ENCODE measurements at places on chromosomes 2 and 18.
A peak's percentile ranks its signal among the peaks of the same experiment; 100 is the strongest.

DNA sequence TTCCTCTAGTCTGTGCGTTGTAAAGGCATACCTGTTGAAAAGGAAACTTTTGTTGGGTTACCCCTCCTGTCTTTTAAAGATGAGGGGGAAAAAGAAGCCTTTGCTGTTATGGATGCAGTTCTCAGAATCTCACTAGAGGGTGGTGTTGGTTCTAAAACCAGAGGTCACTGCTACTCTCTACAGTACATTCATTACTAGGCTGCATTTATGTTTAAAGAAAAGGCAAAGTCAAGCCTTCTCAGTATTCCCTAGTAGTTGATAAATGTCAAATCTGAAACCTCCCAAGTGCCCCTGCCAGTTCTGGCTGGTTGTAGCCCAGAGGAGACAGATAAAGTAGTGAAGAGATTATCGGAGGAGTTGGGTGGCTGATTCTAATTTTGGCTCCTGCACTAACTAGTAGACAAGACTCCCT, 1.4 kb upstream of the PLCL1 start:
- DNase-seq = peak; percentile 66

- no peak for DNase-seq
These were observed 35.1 kb upstream of the NTSR2 start for GRCh38 chr2:11705063-11705462.

DNA sequence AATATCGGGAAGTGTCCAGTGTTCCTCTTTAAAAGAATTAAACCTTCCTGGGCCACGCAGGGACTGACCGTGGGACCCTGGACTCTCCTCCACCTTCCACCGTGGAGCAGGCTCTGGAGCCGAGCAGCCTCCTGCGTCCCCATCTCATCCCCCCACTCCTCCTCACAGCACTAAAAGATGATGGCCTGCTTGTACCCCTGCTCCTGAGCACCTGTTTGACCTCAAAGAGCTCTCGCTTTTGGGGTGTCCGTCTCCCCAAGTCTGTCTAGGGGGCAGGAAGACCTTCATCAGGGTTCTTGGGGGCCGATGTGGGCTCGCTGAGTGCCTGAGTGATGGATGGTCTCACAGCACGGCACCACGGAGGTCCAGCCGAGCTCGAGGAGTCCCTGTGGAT, 1.2 kb upstream of the SDC1 start:
- no peak for DNase-seq

- no peak for DNase-seq
These were observed 20.6 kb downstream of the CROCC2 start for GRCh38 chr2:240926516-240927389.

GRCh38 chr2:132667706-132668105, 2.3 kb downstream of the LYPD1 start:
- no peak for DNase-seq

DNA sequence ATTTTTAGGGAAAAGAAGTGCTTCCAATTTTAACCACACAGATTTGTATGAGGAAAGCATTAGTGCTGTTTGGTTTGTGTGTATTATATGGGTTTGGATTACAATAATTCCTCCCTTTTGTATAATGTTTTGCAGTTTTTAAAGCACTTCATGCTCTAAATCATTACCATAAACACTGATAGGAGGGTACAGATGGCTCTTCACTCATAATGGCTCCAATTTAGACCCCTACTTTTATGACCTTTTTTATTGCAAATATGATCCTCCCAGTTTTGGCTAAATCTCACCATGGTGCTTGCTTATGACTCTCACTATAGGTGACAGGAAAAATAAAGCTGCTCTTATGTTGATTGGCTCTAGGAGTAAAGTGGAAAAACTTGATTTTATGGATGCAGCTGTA, 23.8 kb upstream of the TMEM17 start:
- no peak for DNase-seq

GRCh38 chr2:191637182-191638078, 40.5 kb upstream of the NABP1 start:
- no peak for DNase-seq

DNA sequence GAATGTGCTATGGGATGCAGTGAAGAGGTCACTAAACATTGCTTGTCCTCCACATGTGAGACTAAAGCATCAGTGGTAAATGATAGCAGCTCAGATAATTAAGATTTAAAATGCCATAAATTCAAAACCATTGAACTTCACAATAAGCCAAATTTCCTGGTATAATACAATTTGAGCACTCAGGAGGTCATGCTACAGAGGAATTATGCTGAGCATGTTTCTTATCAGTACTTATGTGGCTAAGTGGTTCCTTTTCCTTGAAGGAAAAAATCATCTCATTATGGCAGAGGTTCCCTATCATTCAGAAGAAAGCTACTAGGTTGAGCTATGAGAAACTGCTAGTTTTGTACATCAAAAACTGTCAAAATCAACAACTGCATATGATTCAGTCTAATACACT, 156.6 kb downstream of the AGPS start:
- DNase-seq = no peak

DNA sequence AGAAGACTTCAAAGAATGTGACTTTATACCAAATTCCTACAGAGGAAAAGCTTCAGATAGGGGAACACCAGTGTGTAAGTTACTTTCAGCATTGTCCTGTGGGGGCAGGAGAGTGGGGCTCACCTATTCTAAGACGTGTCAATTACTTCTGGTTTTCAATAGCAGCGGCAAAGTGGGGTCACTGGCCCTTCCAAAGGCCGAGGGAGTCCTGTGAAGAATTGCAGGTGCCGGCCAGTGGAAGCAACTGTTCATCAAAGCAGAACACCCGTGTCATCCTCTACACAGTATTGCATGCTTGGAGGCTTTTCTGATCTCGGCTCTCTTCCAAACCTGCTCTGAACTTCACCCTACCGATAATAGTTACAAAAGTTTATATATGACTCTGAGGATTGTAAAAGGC, 1176.5 kb upstream of the TMEFF2 start:
- no peak for DNase-seq

GRCh38 chr2:52931660-52932059, 835.9 kb upstream of the CHAC2 start:
- DNase-seq = no peak

DNA sequence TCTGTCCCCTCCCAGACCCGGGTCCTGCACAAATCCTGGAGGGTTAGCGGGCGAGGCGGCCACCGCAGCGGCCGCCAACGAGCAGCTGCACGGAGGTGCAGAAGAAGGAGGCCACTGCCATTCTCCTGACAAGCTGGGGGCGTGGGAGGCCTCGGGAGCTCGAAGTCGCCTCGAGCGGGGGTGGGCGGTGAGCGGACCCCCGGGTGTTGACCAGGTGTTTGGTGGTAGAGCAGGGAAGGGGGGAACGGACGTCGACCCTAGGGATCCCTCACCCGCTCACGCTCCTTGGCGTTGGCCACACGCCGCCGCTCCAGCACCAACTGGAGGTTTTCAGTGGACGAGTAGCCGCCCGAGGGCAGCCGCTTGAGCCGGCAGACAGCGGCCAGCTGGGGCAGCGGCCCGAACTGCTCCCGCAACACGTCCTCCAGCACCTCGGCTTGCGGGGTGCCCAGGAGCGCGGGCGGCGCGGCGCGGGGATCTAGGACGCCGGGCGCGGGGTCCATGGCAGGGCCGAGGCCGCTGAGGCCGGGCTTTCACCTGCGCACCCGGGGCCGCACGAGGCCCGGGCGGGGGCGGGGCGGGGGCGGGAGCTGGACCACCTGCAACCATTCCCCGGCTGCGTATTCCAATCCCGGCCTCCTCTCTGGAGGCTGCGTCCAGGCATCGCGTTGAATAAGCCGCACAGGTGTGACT, at the start of gene FIGLA:
Gene FIGLA, minus strand, starts transcription at position 508 of the 693 bp plus-strand sequence. Its CDS starts 5 bp downstream, at position 503.
- no peak for DNase-seq

DNA sequence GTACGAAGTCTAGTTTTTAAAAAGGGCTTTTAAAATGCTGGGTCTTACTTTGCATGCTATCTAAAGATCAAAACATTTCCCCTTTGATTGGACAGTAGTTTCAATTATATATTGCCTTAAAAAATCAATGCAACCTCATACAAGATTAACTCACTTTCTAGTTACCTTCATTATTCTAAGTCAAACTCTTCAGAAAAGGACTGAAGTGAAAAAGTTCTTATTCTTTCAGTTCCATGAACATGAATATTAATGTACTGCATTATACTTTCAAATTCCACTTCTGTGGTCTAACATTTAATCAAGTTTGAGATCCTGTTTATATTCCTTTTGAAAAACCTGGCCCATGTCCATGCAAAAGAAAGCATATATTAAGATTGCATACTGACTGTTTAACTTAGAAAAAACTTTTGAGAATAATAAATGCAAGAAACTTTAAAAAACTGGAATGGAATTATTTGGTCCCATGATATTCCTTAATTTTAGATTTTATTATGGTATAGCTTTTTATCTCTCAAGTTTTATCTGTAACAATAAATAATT, 11.2 kb upstream of the ENOSF1 start:
- DNase-seq = no peak

DNA sequence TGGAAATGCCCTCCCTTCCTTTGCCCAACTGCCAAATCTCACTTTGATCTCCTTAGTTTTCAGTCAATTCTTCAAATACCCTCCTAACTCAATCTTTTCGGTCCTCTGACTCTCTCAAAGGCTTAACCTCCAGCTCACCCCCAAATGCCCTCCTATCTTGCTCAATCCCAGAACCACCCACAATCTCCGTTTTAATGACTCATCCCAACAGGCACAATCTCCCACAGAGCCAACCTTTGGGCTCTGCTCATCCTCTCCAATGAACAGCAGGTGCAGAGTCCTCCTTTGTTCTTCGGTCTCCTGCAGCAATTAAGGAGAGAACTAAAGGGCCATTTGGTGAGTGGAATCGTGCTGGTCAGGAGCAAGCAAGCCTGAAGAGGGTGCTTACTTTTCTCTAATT, 366.1 kb upstream of the CRIM1 start:
- no peak for DNase-seq

DNA sequence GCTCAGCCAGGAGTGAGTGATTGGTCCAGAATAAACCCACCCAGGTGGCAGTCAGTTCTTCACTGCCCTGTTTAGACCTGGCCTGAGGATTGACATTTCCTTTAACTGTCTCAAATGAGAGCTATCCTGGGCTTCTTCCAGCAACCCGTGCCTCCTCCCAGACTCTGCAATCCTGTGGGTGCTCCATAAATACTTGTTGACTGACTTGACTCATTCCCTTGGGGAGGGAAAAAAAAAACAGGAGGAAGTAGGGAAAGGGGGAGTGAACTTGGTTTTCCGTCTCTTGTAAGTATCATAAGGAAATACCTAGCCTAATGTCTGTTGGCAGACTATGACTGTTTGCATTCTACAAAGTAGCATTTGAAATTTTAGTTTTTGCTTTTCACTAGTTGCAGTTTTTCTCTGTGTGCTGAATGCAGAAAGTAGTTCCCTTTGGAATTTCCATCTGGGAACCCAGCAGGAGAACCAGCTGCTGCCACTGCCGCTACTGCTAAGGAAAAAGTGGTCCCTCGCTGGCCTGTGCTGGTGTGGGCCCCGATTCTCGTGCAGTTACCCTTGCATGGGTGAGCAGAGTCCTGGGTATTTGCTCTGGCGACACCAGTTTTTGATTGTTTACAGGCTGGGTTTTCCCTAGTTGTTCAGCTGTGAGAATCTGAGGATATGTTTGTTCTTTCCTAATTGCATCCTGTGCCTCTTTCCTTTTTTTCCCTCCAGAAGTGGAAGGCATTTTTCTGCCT, 78.8 kb downstream of the TGOLN2 start:
- no peak for DNase-seq

- no peak for DNase-seq
These were observed 13.2 kb downstream of the GALR1 start for GRCh38 chr18:77262643-77263465.

DNA sequence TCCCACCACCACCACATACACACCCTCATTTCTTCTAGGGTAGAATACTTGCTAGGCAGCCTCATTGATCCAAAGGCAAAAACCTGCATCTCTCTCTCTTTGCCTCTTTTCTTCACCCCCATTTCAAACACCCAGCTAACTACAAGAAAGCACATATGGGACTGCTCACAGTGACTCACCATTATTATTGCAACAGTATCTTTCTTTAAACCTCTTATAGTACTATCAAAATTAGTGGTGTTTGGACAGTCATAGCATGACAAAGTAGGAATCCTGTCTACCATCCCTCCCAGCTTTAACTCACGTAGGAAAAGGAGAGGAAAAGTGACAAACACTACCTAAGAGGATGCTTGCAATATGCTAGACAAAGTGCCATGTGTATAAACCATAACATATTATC, 422.5 kb upstream of the CRIM1 start:
- DNase-seq = no peak

GRCh38 chr2:212076456-212076855, 462.1 kb downstream of the ERBB4 start:
- no peak for DNase-seq

GRCh38 chr2:219560037-219560892, 11.1 kb downstream of the OBSL1 start:
- no peak for DNase-seq

GRCh38 chr2:228131833-228132232, 49.7 kb downstream of the SPHKAP start:
- no peak for DNase-seq

DNA sequence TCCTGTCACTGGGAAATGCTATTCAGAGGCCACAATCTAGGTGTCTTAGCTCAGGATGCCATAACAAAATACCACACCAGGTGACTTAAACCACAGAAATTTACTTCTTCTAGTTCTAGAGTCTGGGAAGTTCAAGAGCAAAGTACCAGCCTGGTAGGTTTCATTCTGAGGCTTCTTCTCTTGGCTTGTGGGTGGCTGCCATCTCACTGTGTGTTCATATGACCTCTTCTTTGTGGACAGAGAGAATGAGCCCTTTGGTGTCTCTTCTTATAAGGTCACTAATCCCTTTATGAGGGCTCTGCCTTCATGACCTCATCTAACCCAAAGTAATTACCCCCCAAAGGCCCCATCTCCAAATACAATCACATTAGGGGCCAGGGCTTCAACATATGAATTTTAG, 57.3 kb downstream of the RHOB start:
- no peak for DNase-seq

DNA sequence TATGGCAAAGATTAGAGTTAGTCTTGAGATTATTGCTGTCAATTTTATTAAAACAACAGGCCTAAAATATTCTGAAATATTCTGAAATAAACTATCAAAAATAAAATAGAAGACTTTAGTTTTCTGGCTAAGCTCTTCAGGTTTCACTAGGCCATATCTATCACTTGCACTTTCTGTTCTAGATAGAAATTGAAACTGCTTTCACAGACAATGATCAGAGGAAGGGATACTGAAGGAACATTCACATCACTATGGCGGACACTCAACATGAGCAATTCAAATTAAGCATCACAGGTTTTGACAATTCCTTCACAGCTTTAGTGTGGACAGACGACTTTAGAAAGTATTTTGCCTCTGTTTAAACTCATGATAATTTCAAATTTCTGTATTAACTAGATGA, 586.4 kb upstream of the REG3G start:
- DNase-seq = no peak

GRCh38 chr2:56108806-56109205, 75.0 kb upstream of the CCDC85A start:
- DNase-seq = no peak

- DNase-seq = no peak
These were observed 14.1 kb downstream of the CRIM1 start for GRCh38 chr2:36369716-36370115.
